ENCODE measurements at places on chromosomes 2 and 18. TPM values are rescaled to one million over a fixed set of nuclear protein-coding genes. Genes with fewer than 3 reads are reported as not detected.

- H3K4me1 ChIP-seq: peaks cover 53% of the 10 kb centered on the region
- no peak for DNase-seq
- H3K27ac ChIP-seq: peak overlapping the region; percentile 86
- H3K27me3 ChIP-seq: no peaks in the 10 kb centered on the region
- H3K4me3 ChIP-seq: no peak overlapping the region
Measured at GRCh38 chr2:216657086-216657855, 24.1 kb downstream of the IGFBP2 start.

PMS1 gene
- polyA plus RNA-seq: 15.1 TPM

DNA sequence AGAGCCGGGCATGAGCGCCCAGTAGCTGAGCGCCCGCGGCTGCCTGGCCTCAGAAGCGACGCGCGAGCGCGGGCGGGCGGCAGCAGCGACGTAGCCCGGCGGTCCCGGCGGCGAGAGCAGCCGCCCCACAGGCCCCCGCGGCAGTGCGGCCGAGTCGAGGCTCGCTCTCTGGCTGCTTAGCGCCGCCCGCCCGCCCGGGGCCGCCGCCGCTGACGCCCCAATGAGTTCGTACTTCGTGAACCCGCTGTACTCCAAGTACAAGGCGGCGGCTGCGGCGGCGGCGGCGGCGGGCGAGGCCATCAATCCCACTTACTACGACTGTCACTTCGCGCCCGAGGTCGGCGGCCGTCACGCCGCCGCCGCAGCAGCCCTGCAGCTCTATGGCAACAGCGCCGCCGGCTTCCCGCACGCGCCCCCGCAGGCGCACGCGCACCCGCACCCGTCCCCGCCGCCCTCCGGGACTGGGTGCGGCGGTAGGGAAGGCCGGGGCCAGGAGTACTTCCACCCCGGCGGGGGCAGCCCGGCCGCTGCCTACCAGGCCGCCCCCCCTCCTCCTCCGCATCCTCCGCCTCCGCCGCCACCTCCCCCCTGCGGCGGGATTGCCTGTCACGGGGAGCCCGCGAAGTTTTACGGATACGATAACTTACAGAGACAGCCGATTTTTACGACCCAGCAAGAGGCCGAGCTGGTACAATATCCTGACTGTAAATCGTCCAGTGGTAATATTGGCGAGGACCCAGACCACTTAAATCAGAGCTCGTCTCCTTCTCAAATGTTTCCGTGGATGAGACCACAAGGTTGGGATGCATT is 847 bp downstream of the HOXD8 start:
- no peaks in the 10 kb centered on the region for H3K36me3 ChIP-seq
- peak; percentile 54 for DNase-seq
- peaks cover 90% of the 10 kb centered on the region for H3K27me3 ChIP-seq
- peaks cover 2% of the 10 kb centered on the region for H3K4me1 ChIP-seq

DNA sequence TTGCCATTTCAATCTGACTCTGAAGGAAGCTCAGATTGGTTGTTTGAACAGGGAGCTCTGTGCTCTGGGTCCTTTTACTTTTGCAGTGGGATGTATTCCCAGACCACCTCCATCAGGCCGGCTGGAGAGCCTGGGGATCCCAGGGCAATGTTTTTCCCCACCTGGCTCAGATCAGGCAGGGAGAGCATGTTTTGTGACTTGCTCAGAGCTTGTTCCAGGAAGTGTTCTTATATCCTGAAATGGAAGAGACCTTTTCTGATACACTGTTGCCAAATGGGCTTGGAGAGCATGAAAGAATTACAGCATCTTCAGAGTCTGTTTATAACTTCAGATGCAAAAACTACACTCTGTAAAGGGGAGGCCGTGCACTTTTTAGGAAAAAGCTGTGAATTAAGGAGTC is 56.0 kb downstream of the LIPG start:
- no peak for DNase-seq
- peaks cover 34% of the 10 kb centered on the region for H3K4me1 ChIP-seq
- H3K27me3 ChIP-seq: no peaks in the 10 kb centered on the region
- no peaks in the 10 kb centered on the region for H3K36me3 ChIP-seq

- no peak overlapping the region for H3K4me3 ChIP-seq
- no peaks in the 10 kb centered on the region for H3K36me3 ChIP-seq
- no peak overlapping the region for H3K27ac ChIP-seq
- no peaks in the 10 kb centered on the region for H3K4me1 ChIP-seq
- no peak for DNase-seq
Measured at GRCh38 chr18:11497585-11497984, 111.8 kb upstream of the SLC35G4 start.

DSG4 gene
- polyA plus RNA-seq: 0.04 TPM

MTCL1 gene
- polyA plus RNA-seq: 24.0 TPM

GRCh38 chr2:33215299-33215698 is 261.1 kb upstream of the RASGRP3 start:
- H3K4me1 ChIP-seq: no peaks in the 10 kb centered on the region
- H3K36me3 ChIP-seq: no peaks in the 10 kb centered on the region
- H3K27ac ChIP-seq: no peak overlapping the region

GRCh38 chr2:224645722-224646121 is 60.6 kb upstream of the CUL3 start:
- H3K27me3 ChIP-seq: no peaks in the 10 kb centered on the region
- H3K4me1 ChIP-seq: peaks cover 6% of the 10 kb centered on the region
- H3K4me3 ChIP-seq: no peak overlapping the region
- H3K36me3 ChIP-seq: no peaks in the 10 kb centered on the region
- peak; percentile 68 for DNase-seq

CNTNAP5 gene
- 2.2 TPM for polyA plus RNA-seq

GRCh38 chr2:25380586-25381375 is 39.1 kb upstream of the DNMT3A start:
- peaks cover 20% of the 10 kb centered on the region for H3K4me1 ChIP-seq
- no peak overlapping the region for H3K27ac ChIP-seq
- DNase-seq: no peak
- no peaks in the 10 kb centered on the region for H3K36me3 ChIP-seq
- H3K4me3 ChIP-seq: no peak overlapping the region

- H3K4me3 ChIP-seq: no peak overlapping the region
- no peak for DNase-seq
- H3K36me3 ChIP-seq: no peaks in the 10 kb centered on the region
- H3K4me1 ChIP-seq: no peaks in the 10 kb centered on the region
Measured at GRCh38 chr2:200212862-200213425, 93.5 kb upstream of the SPATS2L start.

All from large intestine (tissue), 12 donors.